Stimulated activated CD4-positive, alpha-beta T cell treated with anti-CD3 and anti-CD28 coated beads, Interleukin-15, amount 100 ng/mL, for 48 hours (primary cell): ENCODE measurements at places on chromosomes 2 and 18.

- no peak for DNase-seq
Observed at GRCh38 chr18:1037776-1038175, 133.1 kb downstream of the ADCYAP1 start.

DNA sequence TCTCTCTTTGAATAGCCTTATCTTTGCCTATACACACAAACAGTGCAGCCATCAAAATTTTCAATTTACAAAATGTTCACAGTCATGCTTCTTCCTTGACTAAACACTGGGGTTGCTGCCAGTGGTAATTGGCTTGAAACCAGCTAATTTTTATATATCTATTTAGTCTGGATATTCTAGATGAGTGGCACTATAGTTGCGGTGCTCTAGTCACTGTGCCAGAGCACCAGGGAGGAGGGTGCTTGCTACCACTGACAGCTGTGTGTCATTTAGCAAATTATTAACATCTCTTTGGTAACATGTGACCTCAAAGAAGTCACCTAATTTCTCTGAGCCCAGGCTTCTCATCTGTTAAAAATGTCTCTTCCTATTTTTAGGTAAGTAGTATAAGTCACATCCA lies 130.4 kb downstream of the MEIS1 start:
- DNase-seq: no peak

DNA sequence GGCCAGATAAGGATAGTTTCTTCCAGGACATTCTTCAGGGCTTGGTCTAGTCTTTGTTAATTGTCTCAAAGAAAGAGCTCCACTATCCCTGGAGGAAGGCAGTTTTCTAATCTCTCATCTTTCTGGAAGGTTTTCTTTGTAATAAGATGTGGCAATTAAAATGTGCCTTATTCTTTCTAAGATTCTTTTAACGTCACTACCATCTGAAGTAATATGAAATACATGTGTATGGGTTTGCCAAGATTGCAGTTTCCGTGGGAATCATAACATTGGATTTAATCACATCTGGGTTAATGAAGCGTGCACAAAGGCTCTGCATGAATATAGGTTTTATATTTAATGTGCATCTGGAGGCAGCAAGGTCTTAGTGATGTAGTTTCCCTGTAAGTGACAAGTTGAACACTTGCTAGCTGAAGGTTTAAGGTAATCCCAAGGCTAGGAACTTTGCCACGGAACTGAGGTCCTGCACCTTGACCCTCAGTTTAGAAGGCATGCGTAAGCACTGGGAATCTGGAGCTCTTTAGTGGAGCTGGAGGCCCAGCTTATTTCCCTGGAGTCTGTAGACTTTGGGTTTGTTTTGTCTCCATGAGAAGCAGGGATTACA lies 25.7 kb downstream of the DIS3L2 start:
- no peak for DNase-seq

DNA sequence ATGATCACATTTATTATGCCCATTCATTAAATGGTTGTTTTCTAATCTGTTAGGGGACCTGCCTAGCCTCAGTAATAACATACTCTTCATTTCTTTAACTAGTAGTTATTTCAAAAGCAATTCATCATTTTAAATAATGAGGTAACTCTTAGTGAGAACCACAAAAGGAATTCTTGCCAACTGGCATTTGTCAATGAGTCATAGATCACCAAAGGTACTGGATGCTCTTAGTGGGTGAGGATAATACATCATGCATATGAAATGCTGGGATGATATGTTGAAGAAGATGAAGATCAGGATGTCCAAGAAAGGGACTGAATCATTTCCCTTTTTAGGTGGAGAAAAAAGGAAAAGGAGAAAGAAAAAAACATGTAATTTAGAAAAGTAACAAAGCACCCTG lies 826.2 kb upstream of the DDX18 start:
- no peak for DNase-seq

GRCh38 chr2:148981324-148981723 lies 57.2 kb upstream of the LYPD6B start:
- no peak for DNase-seq

GRCh38 chr2:126220331-126220730 lies 435.6 kb upstream of the GYPC start:
- DNase-seq: no peak

- no peak for DNase-seq
Observed at GRCh38 chr2:86592547-86593230, 29.4 kb upstream of the CHMP3 start.

DNA sequence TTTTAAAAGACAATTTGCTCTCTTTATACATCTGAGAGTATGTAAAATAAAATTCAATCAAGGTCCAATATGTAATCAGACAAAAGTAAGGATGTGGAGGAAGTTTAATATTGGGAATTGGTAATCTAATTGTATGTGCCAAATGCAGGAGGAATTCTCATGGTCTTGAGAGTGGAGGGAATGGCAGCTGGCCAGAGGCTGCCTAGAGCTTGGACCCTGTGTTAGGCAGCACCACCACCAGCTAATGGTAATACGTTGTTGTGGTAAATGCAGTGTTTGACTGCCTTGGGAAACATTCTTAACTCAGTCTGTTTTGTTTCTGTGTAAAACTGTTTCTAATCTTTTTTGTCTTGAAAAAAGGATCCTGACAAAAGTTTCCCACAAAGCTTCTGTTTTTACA lies 30.0 kb downstream of the GALNT1 start:
- no peak for DNase-seq

DNA sequence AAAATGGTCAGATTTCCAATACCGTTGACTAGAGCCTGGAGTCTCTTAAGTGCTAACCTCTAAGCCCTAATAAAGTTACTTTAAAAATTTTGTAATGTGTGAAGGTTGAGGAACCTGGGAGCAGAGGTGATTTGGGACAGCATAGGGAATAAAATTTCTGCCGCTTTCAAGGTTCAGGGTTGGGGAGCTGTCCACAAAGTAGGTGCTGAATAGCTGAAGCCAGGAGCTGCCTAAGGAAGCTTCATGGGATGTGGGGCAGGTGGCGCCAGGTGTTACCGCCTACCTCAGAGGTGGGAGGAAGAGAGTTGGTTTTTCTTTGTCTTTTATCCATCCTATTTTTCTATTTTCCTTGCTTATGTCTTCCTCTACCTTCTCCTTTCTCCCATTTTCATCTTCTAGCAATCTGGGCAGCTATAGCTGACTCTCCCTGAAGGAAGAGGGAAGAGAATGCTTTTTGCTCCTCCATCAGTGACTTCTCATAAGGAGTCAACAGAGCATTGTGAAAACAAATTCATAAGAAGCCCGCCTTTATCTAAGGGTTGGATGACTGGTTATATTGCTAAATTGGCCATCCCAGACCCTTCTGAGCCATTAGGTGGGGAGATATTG lies 178.7 kb downstream of the CLIP4 start:
- no peak for DNase-seq

GRCh38 chr2:240784629-240785423 lies 35.2 kb downstream of the KIF1A start:
- DNase-seq: no peak

DNA sequence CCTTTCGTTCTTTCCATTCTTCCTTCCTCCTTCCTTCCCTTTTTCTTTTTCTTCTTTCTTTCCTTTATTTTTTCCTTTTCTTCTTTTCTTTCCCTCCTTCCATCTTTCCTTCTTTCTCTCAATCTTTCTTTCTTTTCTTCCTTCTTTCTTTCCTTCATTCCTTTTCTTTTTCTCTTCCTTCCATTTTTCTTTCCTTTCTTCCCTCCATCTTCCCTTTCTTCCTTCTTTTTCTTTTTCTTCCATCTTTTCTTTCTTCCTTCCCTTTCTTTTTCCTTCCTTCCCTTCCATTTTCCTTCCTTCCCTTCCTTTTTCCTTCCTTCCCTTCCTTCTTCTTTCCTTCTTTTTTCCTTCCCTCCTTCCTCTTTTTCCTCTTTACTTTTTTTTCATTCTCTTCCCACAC lies 568.7 kb downstream of the GALR1 start:
- DNase-seq: no peak

- DNase-seq: no peak
Observed at GRCh38 chr2:8304821-8305766, 376.8 kb upstream of the ID2 start.

- no peak for DNase-seq
Observed at GRCh38 chr2:96353032-96353561, 17.5 kb downstream of the NCAPH start.

GRCh38 chr2:2187196-2187595 lies 143.9 kb downstream of the MYT1L start:
- DNase-seq: no peak

DNA sequence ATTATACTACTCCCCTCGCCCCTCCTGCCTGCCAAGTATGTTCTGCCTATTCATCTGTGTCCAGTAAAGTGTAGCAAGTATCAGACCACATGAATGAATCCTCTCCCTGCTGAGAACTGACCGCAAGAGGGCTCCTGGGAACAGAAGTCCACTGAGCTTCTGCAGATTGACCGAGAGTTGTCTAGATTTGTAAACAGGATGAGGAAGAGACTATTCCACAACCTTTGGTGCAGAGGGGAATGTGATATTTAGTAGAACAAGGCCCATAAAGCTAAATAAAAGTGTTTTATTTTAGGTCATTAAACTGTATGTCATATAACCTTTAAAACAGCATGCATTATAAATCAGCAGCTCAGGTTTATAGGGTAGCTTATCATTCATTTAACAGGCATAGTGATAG lies 377.0 kb downstream of the DCC start:
- DNase-seq: no peak

- no peak for DNase-seq
Observed at GRCh38 chr2:10237392-10238321, 65.0 kb upstream of the HPCAL1 start.

DNA sequence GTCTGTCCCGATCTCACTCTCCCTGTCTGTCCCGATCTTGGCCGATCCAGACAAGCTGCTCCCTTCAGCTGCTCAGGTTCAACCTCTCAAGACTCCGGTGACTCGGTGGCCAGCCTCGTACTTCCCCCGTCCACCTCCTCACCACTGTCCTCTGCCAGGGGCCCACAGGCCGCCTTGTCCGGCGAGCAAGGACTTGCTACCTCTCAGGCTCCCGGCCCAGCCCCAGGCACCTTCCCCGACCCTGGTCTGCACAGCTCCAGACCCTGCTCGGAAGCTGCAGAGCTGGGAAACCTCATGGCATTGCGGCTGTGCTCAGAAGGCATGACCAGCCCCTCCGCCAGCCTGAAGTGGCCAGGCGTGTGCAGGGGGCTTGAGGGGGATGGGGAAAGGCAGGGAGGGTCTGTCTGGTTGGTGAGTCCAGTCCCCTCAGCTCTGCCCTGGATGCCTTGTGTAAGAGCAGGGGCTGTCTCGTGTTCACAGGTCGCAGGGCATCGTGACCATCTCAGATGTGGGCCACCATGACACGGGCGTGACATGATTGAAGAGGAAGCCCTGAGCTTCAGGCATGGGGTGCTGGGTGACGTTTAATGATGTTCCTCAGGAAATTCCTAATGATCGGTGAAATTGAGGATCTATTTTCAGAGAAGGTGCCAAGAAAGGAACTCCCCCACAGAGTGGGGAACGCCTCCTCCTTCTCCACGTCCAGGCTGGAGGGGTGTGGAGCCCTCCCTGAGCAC lies 121.2 kb upstream of the CTDP1 start:
- no peak for DNase-seq

DNA sequence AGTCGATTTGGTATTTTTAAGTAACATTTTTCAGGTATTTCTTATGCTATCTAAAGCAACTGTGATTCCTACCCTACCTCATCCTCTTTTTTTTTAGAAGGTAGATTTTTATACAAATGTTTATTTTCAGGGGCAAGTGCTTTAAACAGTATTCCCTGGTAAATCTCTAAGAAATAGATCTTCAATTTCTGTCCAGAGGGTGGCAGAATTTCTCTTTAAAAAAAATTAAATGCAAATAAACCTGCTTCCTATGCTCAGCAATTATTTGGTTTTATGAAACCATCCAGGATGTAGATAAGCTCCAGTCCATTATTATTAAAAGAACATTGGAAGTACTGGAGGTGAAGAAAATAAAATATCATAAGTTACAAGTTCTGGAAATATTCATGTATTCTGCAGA lies 191.9 kb downstream of the MYO3B start:
- no peak for DNase-seq

GRCh38 chr18:9105420-9105819 lies 2.9 kb downstream of the NDUFV2 start:
- DNase-seq: no peak

DNA sequence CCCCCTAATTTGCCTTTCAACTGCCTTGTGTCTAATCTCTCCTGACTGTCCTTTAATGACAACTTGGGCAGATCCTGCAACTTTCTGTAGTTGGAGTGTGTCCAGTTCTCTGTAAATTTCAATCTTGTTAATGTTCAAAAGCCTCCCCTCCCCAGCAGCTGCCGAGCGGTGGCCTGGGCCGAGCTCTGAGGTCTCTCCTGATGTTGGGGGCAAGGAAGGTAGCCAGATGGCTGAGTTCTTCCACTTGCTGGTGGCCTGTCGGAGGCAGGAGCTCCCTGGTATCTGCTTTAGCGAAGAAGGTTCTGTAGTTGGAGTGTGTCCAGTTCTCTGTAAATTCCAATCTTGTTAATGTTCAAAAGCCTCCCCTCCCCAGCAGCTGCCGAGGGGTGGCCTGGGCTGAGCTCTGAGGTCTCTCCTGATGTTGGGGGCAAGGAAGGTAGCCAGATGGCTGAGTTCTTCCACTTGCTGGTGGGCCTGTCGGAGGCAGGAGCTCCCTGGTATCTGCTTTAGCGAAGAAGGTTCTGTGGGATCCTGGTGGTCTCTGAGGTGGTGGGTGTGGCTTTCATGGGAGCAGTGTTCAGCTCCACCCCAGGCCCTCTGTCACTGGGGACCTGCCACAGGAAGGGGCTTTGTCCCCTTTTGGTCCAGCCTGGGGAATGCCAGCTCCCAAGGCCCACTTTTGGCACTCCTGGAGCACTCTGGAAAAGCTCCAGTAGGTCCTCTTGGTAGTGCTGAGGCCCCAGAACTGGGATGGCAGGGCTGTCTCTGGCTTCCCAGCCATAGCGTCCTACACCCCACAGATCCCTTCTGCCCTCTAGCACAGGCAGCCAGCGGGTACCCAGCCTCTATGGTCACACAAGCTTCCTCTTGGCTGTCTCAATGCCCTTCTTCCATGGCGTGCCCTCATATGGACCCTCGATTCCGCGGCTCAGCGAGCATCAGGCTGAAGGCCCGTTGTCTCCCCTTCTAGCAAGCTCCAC lies 211.9 kb downstream of the ALPK2 start:
- no peak for DNase-seq

DNA sequence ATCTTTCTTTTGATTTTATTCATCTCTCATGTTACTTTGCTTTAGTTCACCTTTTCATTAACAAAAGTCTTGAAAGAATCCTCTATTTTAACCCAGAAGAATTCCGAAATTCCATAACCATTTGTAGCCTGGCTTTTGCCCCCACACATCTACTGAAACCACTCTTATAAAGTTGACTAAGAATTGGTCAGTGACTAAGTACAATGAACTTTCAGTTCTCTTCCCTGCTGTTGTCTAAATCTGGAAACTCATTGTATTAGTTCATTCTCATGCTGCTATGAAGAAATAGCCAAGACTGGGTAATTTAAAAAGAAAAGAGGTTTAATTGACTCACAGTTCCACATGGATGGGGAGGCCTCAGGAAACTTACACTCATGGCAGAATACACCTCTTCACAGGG lies 49.9 kb upstream of the PNPT1 start:
- DNase-seq: no peak

DNA sequence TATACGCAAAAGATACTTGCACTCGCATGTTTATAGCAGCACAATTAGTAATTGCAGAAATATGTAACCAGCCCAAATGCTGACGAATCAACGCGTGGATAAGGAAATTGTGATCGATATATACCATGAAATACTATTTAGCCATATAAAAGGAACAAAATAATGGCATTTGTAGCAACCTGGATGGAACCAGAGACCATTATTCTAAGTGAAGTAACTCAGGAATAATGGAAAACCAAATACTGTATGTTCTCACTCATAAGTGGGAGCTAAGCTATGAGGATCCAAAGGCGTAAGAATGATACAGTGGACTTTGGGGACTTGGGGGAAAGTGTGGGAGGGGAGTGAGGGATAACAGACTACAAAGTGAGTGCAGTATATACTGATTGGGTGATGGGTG lies 1008.0 kb upstream of the CRIM1 start:
- DNase-seq: no peak
